ENCODE measurements at places on chromosomes 5 and 9. TPM values are rescaled to one million over a fixed set of nuclear protein-coding genes. Genes with fewer than 3 reads are reported as not detected.

The EQTN gene
- total RNA-seq: not detected

The C5orf58 gene
- total RNA-seq: not detected

The ARSI gene
- total RNA-seq: 0.82 TPM

The TSC1 gene
- total RNA-seq: 76.8 TPM

The TMEM252 gene
- total RNA-seq: not detected

The SECISBP2 gene
- total RNA-seq: 78.8 TPM

DNA sequence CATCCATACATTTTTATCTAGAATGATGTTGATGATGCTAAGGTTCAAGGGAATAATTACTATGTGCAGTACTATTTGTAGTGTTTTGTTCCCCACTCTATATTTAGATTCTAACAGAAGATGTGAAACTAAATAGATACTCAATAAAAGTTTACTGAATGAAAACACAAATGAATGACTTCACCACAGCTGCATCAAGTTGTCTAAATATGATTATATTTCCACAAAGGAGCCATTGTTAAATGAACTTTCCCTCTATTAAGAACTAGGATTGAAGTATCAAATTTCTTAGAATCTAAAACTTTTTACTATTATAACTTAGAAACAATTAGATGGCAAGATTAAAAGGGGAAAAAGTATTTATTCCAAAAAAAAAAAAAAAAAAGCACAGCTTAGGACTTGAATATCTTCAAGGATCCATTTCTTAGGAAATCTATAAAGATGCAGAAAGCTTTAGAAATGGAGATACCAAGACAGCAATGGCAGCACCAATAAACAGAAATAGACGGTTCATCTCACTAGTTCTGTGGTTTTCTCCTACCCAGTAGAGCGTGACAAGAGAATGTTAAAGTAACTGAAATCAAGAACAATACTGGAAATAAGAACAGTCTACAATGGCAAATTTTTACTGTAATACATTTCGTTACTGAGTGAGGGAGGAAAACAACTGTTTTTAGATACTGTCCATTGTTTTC lies 347.6 kb downstream of the EBF1 start:
- no peak for DNase-seq

- peak; percentile 55 for DNase-seq
Observed at GRCh38 chr9:128943832-128944620, 3.4 kb downstream of the DOLK start.

DNA sequence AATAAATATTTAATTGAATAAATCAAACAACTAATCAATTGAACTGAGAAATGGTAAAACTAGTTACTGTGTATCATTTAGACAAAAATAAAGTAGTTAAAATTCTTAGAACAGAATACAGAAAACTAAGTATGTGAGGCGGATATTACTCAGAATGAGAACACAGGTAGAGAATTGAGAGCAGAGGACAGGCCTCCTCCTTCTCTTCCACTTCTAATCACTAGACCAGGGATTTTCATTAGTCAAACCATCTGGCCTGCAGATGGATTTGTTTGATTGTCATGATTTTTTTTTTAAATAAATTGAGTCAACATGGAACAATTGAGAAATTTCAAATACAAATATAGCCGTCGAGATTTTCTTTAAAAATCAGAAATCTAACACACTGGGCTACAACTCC lies 198.6 kb upstream of the HMHB1 start:
- no peak for DNase-seq

GRCh38 chr5:172077664-172078425 lies 71.4 kb upstream of the FBXW11 start:
- DNase-seq: no peak

- no peak for DNase-seq
Observed at GRCh38 chr9:12833701-12834100, 58.9 kb downstream of the LURAP1L start.

DNA sequence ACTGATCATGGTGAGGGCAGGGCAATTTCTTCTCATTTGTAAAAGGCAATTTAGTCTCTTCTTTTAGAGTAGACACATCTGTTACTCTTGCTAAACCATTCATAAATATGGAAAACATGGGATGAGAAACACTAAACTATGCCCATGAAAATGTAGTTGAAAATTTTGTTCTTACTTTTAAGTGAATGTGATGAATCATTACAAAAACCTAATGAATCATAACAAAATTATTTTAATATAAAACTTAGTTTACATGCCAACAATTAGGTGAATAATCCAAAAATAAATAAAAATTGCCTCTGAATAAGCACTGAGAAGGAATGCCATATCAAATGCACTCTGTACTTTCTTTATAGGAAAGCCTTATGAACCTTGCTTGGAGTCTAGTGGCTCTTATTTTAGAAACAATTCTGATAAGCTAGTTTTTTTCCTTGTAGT lies 297.7 kb upstream of the EFNA5 start:
- DNase-seq: no peak

GRCh38 chr5:124747791-124748686 lies 1.6 kb upstream of the ZNF608 start:
- no peak for DNase-seq

DNA sequence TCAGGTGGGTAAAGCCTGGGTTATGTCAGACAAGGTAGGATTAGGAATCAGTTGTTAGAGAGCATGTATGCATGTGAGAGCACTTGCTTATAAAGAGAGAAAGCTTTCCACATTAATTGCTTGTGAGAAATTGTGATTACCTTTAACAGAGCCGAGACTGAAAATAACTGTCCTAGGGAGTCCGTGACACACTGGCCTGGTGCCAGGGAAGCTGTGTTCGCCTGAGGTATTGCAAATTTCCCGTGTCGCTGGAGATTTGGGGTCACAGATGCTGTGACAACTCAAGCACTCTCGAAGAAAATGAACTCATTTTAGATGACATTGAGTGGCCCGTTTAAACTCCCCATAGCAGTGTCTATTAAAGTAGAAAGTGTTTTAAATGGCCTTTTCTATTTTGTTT lies 9.6 kb downstream of the SLC1A1 start:
- DNase-seq: no peak

DNA sequence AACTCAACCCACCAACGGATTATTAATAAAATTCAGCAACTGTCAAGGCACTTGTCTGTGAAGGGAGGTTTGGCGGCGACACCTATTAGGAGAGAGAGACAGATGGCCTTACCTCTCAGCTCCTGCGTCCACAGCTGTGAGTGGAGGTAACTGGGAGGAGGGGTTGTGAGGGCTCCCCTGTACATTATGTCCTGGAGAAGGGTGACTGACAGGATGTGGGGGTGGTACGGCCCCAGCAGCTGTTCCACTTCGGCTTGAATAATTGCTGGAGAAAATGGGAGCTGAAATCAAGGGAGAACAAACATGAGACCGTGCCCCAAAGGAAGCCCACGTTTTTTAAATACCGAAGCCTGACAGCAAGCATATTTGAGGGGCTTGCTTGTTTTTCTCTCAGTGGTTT lies 353.5 kb upstream of the RFX3 start:
- DNase-seq: no peak

DNA sequence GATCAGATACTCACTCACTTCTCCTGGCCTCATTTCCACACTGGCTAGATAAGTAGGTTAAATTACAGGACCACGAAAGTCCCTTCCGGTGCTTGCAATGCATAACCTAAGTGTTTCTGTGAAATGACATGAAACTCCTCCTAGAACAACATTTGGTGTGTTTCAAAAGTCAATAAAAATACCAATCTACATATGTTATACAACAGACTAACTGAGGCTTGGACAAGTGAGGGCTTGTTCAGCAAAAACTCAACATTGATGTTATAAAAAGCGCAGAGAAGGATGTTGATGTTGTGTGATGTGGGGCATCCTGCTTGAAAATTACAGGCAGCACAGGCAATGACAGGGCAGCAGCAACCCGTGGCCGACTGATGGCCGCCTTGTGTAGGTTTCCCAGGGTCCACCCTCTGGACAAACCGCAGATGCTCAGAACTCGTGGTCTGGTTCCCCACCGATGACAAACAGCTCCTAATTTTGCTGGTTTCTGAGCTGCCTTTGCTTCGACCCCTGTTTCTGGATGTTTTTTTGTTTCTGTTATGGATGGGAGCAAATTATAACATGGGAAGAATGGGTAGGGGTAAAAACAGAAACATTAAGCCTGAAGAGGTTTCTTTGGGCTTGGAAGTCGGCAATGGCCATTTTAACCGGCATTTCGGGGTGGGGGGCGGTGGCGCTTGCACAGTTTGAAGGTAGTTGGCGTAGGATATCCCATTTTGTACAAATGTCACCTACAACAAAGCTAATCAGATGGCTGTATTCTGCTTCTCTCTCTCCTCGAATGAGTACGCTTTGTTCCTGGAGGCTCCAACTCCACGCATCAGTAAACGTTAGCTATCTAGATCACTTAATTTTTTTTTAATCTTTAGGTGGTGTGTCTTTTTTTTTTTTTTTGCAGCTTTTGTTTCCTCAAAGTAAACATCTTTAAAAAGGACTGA lies 116.1 kb downstream of the PDZD2 start:
- DNase-seq: no peak

GRCh38 chr5:16563686-16564085 lies 53.1 kb downstream of the RETREG1 start:
- DNase-seq: no peak

DNA sequence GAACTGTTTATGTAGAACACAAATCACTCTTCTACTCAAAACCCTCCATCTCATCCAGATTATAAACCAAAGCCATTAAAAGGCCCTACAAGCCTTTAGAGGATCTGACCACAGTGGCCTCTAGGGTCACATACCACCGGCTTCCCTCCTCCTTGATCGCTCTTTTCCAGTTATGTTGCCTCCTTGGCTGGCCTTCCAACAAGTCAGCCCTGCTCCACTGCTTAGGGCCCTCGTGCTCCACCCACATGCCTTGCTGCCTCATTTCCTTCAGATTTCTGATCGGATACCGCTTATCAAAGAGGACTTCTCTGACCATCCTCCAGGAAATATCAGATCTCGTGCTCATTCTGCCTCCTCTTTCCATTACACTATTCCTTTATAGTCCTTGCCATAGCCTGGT lies 139.4 kb upstream of the RAI14 start:
- no peak for DNase-seq

GRCh38 chr5:142478113-142478512 lies 153.3 kb upstream of the SPRY4 start:
- DNase-seq: no peak

GRCh38 chr5:127587246-127587917 lies 61.5 kb upstream of the CTXN3 start:
- DNase-seq: no peak
